Fibroblast of pulmonary artery (primary cell): ENCODE measurements at places on chromosomes 7 and 10.

DNA sequence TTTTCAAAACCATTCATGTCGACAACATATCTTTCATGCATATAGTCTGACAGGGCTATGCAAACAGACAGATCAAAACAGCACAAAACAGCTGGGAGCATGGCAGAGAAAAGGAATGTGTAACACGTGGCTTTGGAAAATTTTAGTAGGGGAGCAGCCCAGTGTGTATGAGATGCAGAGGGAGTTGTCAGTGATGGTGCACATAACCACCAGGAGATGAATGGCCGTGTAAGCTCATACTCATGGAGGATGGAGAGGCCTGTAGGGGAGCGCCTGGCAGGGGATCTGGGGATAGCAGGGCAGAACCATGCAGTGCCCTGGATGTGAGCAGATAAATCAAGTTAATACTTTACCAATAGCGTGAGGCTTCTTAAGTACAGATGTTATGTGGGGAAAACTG lies 45.7 kb downstream of the RHOBTB1 start:
- DNase-seq, result no peak

GRCh38 chr7:149005427-149006344 lies 22.6 kb downstream of the PDIA4 start:
- DNase-seq, result peak; percentile 79

GRCh38 chr7:7803715-7804178 lies 85.3 kb upstream of the RPA3 start:
- DNase-seq, result no peak

- DNase-seq, result no peak
Observed at GRCh38 chr7:50717181-50717580, 65.5 kb downstream of the GRB10 start.

DNA sequence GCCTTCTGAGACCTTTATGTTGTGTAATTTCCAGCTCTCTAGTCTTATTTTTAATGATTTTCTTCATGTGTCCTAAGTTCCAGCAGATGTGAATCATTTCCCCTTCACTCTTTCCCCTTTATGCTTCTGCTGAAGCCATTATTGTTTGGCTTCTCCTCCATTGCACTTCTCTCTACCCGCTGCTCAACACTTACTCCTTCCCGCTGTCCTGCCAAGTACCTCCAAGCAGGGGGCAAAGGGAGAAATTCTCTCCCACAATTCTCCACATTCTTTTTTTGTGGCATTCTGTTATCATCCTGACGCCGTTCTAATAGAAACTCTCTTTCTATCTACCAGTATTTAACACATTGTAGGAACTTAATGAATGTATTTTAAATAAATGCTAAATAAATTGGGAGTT lies 388.9 kb upstream of the TPK1 start:
- DNase-seq, result no peak

DNA sequence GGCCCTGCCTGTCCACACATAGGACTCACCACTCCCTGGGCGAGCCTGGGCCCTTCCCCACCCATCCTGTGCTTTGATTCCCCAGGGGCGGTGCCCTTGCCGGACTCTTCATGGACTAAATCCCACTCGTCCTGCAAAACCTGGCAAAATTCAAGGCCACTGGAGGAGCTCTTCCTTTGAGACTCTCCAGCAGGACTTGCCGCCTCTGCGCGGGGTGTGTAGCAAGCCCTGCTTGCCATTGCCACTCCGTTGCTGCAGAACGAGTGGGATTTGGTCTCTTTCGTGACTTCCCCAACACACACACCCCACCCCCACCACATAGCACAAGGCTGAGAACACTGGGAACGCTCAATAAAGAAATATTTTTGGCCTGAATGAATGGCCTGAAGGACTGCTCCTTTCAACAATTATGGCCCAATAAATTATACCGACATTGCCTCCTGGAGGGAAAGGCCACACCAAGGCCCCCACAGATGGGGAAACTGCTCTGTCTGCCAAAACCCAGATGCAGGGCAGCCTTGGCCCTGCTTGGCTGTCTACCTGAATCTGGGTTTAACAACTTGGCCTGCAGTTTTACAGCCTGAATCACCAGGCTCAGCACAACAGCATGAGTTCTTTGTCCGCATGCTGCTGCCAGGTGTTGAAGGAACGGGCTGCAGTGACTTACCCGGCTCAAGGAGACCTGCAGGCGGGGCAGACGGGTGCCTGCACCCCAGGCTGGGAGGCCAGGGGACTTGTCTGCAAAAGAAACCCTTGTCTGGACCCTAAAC lies 72.8 kb upstream of the KAT6B start:
- no peak for DNase-seq
